ENCODE measurements at places on chromosomes 12 and 14. TPM values are rescaled to one million over a fixed set of nuclear protein-coding genes. Genes with fewer than 3 reads are reported as not detected.

Gene MEG3
- total RNA-seq, result 18.6 TPM

Gene ANKRD33
- not detected for total RNA-seq

Gene SOX5
- total RNA-seq, result 9.8 TPM

Gene PPFIA2
- total RNA-seq, result not detected

Gene SLC6A12
- total RNA-seq, result 2.1 TPM

Gene VRK1
- total RNA-seq, result 13.8 TPM

- H3K4me1 ChIP-seq, result peaks cover 15% of the 10 kb centered on the region
- H3K36me3 ChIP-seq, result no peaks in the 10 kb centered on the region
- peak overlapping the region; percentile 85 for H3K27ac ChIP-seq
- no peak for DNase-seq
- no peaks in the 10 kb centered on the region for H3K27me3 ChIP-seq
- H3K4me3 ChIP-seq, result peak overlapping the region; percentile 72
Measured at GRCh38 chr12:88036353-88036965, 7.3 kb upstream of the C12orf50 start.

- H3K27me3 ChIP-seq, result no peaks in the 10 kb centered on the region
- no peak overlapping the region for H3K27ac ChIP-seq
- H3K4me1 ChIP-seq, result no peaks in the 10 kb centered on the region
- DNase-seq, result no peak
- H3K36me3 ChIP-seq, result no peaks in the 10 kb centered on the region
- H3K4me3 ChIP-seq, result no peak overlapping the region
Measured at GRCh38 chr14:50087341-50088116, 28.8 kb downstream of the VCPKMT start.
